Cortex of kidney (tissue), 1 donor: ENCODE measurements at places on chromosomes 4 and X.

- no peak for DNase-seq
Observed at GRCh38 chr4:81353861-81354260, 117.8 kb downstream of the RASGEF1B start.

DNA sequence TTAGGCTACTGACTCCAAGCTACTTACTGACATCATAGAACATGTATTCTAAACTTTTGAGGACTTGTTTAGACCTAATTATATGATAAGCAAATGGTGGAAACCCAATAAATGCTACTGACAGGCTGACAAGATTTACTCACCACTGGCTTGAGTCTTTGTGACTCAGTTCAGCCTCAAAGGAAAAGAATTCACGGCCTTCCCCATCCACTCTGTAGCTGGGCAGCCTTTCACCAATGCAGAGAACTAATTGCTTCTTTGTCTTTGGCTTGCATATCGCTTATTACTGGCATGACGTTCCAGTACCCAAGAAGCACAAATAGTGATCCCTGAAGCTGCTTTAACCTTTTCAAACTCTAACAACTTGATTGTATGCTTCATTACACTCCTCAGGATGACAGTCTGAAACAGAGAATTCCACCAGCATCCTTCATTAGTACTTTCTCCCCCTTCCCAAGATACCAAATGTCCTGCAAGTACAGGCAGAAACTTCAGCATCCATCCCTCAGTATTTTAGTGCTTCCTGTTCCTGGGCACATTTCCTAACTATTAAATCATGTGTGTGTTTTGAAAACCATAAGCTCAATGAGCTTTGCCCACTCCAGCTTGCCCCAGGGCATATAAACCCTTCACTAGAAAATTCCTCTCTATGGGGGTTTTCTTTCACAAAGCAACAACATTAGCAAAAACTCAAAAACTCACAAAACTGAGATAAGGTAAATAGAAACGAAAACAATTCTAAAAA lies 298.1 kb upstream of the SLC7A11 start:
- no peak for DNase-seq

DNA sequence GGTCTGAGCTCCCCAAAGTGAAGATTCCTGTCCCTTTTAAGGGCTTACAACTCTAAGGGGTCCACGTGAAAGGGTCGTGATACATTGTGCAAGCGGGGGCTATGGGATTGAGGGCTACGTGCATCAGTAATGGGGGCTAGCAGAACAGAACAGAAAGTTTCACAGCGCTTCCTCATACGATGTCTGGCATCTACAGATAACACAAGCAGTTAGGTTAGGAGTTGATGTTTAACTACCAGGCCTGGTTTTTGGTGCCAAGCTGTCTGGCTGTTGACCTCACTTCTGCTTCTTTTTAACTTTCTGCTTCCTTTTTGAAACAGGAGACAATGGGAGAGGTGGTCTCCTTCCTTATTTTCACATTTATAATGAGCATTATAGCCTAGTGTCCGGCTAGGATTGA lies 368.6 kb upstream of the CXorf51A start:
- DNase-seq: no peak

DNA sequence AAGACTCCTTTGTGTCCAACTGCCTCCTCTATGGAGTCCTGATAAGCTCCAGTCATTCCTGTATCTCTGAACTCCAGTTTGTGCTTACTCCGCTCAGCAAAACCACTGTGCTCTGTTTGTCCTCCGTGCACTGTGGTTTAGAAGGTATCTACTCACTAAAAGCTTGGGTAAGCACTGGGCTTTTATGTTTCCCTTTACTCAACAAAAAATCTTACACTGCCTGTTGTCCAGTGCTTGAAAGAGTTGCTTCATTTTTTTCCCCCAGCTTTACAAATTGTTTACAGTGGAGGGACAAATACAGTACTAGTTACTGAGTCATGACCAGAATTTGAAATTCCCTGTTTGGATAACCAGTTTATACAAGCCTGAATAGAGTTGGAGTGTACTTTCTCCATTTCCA lies 545.3 kb upstream of the FAT1 start:
- DNase-seq: no peak

GRCh38 chrX:1477801-1478458 lies 25.2 kb upstream of the ASMTL start:
- no peak for DNase-seq

DNA sequence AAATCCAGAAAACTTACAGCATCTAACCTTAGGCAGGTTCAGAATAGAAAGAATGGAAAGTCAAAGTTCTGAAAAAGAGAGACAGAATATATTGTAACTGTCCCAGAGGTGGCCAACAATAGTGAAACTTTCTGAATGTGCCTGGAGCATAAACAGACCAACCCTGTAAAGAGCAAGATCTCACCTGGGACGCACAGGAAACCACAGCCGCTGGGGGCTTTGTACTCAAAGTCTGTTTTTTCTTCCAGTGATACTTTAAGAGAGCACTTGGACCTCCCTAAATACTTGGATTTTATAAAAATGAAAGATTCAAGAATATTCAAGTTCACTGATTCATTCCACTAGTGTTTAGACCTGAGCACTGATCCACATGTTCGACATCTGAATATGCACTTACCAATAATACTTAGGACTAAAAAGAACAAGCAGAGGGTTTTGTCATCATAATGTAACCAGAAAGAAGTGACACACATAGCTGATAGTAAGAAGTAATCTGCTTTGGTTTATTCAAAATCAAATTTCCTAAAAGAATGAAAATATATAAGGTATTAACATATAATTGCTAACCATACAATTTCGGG lies 35.3 kb downstream of the ARAP2 start:
- DNase-seq: no peak

DNA sequence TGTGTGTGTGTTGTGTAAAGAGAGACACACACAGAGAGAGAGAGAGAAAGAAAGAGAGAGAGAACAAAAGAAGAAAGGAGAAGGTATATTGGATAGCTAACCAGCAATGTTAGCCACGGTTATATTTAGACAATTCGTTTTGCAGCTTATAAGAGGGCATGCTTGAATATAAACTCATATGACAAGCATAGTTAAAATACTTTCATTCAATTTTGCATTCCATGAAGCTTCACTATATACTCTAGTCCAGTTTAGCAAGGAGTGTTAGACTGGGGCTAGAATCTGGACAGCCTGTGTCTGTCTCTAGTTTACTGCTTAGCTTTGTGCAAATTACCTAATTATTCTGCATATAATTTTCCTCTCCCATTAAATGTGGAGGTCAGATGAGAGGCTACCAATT lies 525.9 kb upstream of the ZFP42 start:
- no peak for DNase-seq

- DNase-seq: no peak
Observed at GRCh38 chr4:78766650-78767049, 9.5 kb upstream of the BMP2K start.

DNA sequence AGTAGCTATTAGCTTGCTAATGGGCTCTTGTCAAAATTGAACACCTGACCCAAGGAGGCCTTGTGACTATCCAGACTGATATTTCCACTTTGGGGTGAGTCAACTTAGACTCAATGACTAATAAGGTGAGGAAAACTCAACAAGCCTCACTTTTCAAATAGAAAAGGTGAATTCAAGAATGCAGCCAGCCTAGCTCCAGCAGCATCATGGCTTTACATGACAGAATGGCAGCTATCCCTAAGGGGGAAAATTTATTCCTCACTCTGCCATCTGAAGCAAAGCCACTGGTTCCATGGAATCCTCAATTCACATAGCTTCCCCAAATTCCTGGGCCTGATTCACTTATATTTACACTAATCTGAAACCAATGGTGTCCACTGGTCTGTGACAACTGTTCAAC lies 29.1 kb upstream of the RAB9B start:
- DNase-seq: no peak

DNA sequence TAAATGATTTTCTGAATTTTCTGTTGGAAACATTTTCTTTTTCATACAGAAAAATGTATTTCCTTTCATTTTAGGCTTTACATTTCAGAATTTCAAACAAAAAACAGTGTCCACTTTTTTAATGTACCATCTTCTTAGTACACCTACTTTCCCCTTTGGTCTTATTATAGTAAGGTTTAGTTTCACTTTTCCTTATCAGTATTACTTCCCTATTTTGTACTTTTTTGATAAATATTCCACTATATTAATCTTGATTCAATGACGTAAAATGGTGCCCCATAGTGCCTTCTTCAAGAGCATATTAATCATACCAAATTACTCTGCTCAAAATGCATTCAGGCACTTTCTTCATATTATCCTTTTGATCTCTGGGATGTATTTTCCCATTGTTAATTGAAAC lies 52.5 kb downstream of the BANK1 start:
- DNase-seq: no peak
